ENCODE measurements at places on chromosomes 1 and 21.

DNA sequence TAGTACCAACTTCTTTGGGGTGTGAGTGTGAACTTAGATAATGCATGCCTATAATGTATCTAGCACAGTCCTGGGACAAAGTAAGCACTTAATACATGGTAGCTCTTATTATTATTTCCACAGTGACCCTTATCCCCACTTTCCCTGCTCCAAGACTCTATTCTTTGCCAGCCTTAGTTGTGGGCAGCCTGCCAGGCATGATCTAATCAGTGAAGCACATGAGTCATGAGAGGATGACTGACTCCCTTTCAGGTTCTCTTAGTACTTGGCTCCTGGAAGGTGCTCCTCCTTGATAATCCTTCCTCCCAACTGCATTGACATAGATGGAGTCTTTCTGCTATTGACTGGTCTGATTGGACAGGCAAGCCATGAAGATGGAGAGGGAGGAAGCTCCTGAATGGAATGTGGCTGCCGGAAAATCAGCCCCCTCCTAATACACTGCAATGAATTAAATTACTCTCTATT, 17.4 kb upstream of the GNG12 start:
- peak; percentile 8 for DNase-seq

DNA sequence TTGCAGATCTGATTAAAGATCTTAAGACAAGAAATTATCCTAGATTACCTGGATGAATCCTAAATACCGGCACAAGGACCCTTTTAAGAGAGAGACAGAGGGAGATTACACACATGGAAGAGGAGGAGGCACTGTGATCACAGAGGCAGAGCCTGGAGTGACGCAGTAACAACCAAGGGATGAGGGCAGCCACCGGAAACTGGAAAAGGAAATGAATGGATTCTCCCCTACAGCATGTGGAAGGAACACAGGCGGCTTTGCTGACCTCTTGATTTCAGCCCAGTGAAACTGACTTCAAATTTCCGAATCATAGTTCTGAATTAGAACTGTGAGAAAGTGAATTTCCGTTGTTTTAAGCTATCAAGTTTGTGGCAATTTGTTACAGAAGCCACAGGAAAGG, 50.2 kb upstream of the IVNS1ABP start:
- DNase-seq = no peak

- DNase-seq = peak; percentile 69
Observed at GRCh38 chr1:45512641-45513054, 9.0 kb downstream of the PRDX1 start.

GRCh38 chr1:212186427-212187207, 98.6 kb upstream of the PPP2R5A start:
- no peak for DNase-seq

DNA sequence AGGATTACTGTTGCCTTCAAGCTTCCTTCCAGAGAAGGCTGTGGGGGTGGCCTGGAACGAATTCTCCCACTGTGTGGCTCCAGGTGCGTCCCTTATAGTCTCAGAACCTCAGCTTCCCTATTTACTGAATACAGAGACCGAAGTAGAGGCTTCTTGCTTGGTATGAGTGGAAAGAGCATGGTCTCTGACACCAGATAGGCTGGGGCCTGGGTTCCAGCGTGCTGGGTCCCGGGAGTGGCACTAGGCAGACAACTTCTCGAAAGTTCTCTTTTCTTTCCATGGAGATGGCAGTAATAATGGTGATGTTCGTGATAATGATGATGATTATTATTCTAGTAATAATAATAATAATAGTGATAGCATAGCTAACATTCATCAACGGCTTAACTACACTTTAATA, 161.7 kb downstream of the PTPRU start:
- no peak for DNase-seq

DNA sequence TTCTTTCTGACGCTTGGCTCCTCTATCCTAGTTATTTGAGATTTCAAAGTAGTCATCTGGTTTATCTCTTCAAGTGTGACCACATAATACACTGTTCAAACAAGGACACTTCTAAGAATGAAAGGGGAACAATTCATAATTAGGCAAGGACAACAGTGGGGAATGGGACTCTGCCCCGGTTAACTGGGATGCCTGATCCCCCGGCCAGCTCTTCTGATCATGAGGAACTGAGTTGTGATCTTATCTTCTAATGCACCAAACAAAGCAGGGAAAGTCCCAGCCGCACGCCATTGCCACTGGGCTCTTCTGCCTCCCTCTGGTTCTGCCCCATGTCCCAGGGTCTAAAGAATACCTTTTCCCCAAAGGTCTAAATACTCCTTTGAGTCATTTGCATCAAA, 158.2 kb upstream of the IRF2BP2 start:
- no peak for DNase-seq
